ENCODE measurements at places on chromosomes 3 and 15.

DNA sequence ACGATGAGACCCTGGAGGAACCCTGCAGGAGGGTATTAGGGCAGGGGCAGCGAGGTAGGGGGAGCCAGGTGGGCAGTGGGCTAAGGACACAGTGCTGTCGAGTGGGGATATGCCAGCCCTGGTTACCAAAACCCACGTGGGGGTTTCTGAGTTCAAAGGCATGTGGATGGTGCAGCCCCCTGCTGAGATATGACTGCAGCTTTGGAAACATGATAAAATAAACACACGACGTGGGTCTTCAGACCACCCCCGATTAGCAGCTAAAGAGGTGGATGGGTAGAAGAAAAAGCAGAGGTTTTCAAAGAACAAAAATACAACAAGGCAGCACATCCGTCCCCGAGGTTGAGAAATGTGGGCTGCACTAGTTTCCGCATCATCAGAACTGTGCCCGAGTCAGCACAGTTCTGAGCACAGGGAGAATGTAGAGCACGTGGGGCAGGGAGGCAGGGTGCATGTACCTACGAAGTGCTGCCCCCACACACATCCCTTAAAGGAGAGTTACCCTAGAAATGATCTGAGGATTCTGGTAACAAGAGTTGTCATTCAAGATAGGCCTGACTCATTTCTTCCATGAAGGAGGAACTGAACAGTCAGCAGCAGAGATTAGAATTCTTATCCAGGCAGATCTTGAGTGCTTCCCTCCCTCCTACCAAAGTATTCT lies 121.3 kb downstream of the RPLP1 start:
- no peak for DNase-seq

- DNase-seq = no peak
These were observed 21.0 kb downstream of the LARS2 start for GRCh38 chr3:45409369-45409768.

- no peak for DNase-seq
These were observed 12.7 kb upstream of the PTPN9 start for GRCh38 chr15:75591655-75592364.

DNA sequence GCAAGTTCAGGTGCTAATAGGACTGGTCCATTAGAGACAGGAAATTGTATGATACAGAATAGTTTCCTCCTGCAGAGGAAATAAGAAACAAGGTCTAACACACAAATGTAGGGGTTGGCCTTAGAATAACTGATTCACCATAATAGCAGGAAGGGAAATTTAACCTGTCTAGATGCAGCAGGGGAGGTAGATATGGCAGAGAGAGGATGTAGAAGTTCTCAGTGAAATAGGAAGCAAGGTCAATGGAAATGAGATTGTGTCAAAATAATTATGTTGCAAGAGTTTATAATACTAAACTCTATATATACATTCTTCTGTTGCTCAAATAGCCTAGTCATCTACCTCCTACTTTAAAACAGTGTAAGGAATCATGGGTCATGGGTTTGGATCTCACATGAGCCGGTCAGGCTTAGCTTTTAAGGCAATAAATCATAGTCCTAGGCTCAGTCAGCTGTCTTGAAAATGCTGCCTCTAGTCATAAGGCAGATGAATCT lies 17.0 kb downstream of the BCL2A1 start:
- DNase-seq = no peak

DNA sequence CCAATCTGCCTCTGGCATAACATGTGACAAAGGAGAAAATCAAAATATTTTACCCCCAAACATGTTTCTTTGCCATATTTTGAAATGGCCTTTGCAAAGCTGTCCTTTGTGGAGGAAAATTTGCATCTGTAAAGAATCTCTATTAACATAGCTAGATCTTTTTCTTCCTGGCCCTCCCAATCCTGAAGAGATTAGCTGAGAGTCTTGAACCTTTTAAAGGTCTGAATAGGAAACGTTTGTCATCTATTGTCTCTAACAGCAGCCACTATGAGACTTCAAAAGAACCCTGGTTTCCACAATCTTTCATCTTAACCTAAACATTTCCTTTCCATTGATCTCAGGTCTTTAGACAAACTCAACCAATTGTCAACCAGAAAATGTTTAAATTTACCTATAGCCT lies 520.9 kb upstream of the TGFBR2 start:
- DNase-seq = no peak

GRCh38 chr3:194215392-194215791 lies 79.4 kb downstream of the HES1 start:
- DNase-seq = no peak

- no peak for DNase-seq
These were observed 172.3 kb downstream of the SLCO3A1 start for GRCh38 chr15:92025706-92026270.

DNA sequence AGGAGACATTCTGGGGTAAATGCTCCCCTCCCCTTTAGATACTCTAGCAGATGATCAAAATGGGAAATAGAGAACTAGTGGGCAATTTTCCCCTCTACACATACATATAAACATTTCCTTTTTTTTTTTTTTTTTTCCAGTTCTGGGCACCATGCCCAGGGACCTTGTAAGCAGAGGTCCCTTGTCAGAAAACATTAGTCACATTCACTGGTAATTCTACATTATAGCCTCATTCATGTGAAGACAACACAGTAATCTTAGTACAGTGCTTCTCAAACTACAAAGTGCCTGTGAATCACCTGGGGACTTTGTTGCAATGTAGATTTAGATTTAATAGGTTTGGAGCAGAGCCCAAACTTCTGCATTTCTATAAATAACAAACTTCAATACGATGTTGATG lies 60.1 kb upstream of the ACTC1 start:
- no peak for DNase-seq

DNA sequence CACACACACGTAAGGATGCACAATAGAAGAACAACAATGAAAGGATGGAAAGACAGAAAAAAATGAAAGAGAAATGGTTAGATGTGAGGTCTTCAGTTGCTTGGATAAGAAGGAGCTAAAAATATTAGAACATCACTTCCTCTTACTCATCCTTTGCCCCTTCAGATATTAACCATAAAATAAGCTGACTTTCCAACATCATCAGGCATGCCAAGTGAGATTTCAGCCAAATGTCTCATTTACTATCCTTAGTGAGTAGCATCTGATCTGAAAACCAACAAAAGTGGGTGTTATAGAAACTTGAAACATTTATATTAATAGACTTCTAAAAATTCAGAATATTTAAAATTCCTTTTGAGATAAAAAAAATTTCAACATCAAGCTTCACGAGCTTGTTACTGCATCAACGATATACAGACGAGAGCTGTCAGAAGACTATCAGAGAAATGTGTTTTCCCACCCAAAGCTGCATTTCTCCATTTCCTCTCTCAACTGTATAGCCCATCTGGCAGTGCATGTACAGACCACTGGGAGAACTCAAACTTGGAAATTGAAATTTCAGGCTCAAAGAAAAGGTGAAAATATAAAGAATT lies 25.4 kb upstream of the LSAMP start:
- no peak for DNase-seq

DNA sequence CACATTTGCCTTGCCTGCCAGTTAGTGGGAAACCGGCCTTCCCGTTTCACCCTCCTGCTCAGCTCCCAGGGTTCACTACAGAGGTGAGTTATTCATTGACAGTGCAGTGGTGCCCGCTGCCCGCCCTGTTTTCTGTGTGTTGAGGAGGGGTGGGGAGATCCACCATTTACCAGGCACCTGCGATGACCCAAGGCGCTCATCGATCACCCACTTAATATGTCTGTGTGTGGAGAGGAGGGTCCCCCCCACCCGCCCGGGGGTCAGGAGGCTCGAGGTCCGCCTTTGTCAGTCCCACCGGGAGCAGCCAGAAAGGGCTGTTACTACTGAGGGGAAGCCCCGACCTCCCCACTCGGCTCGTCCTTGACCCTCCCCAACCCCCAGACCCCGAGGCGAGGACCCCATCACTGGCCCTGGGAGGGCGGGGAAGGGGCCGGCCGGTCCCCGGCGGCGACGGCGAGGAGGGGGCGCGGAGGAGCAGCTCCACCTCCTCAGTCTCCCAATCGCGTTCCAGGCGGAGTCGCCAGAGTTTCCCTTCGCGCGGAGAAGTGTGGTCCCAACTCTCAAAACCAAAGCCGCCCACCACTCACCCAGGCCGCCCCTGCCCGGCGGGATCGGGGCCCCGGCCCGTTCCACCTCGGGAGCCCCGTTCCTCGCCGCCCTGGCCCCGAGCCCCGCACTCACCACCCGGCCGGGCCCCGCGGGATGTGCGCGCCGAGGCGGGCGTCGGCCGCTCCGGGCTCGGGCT lies 1.1 kb downstream of the PLXNB1 start:
- peak; percentile 79 for DNase-seq

DNA sequence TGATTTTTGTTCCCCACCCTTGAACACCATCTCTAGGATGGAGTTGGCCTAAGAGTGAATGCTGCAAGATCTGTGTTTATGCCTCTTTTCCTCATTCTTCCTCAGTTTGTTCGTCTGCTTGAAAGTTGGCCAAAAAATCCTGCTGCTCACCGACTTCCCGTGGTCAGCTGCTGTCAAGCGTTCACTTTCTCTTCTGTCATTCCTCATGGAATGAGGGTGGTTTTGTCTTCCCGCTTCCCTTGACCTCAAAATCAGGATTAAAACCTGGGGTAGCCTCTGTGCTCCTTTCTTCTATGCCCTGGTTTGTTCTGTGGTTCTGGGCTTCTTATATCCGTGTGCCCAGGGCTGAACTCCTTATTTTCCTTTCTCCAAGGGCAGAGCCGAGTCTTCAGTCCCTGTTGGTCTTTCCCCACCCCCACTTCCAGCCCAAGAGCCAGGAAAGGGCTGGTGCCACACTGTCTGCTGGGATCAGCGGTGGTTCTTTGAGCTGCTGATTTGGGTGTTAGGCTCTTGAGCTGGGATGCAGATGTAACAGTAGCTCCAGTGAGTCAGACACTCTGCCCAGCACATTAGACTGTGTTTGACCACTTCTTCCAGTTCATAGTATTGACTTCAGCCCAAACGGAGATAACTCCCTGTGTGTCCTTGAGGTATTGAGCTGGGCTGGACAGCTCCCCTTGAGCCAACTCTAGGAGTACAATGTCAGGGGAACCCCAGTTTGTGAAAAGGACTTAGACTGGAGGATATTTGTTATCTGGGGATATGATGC lies 2.3 kb downstream of the SERF2 start:
- DNase-seq = no peak

GRCh38 chr15:49015896-49016295 lies 30.4 kb downstream of the SECISBP2L start:
- DNase-seq = no peak

GRCh38 chr15:48592221-48592731 lies 53.2 kb downstream of the FBN1 start:
- DNase-seq = no peak

GRCh38 chr15:91521996-91522395 lies 331.5 kb upstream of the SLCO3A1 start:
- no peak for DNase-seq

- DNase-seq = no peak
These were observed 1.4 kb upstream of the ATP13A3 start for GRCh38 chr3:194488055-194488742.

- no peak for DNase-seq
These were observed 247.8 kb downstream of the GABRB3 start for GRCh38 chr15:26525096-26525495.

- peak; percentile 79 for DNase-seq
These were observed 31.4 kb upstream of the PRTG start for GRCh38 chr15:55774113-55774970.

GRCh38 chr15:80436511-80437307 lies 32.5 kb downstream of the ARNT2 start:
- peak; percentile 20 for DNase-seq

GRCh38 chr3:120569222-120570057 lies 26.7 kb upstream of the NDUFB4 start:
- no peak for DNase-seq

DNA sequence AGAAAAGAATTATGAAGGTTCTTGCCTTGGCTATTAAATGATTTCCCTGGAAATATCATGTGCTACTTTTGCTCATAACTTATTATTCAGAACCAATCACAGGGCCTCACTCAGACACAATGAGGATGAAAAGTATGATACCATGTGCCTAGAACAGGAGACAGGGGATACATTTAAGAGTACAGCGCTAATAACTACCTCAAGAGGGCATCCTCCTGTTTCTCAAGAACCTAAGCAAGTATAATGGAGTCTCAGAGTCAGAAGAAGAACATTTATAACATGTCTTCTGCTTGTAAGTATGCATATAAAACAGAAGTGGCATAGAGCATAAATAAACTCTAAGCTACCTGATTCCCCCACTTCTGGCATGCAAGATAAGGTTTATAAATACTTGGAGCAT lies 125.4 kb upstream of the MME start:
- DNase-seq = no peak

DNA sequence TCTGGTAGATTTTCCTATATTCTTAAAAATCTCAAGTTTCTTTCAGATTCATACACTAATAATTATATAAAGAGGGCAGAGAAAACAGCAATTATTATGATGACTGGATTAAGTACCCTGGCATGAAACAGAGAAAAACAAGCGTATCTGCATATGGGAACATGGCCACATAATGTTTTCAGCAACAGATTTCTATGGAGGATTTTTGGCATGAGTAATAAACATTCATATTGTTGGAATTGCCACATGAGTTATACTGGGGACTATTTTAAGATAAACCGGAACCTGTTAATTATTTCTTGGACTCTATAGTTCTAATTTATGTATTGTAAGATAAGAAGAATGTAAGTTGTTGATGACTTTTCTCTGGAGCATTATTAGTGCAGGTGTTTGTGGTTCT lies 112.7 kb downstream of the OXSM start:
- DNase-seq = no peak
